Hair follicular keratinocyte (primary cell): ENCODE measurements at places on chromosomes 16 and 17. TPM values are rescaled to one million over a fixed set of nuclear protein-coding genes. Genes with fewer than 3 reads are reported as not detected.

SCN4A gene
- not detected in 2 replicates for total RNA-seq

SRL gene
- total RNA-seq: not detected in 2 replicates

TPSD1 gene
- total RNA-seq: not detected in 2 replicates

CDH13 gene
- total RNA-seq: 45.0 and 139 TPM in 2 replicates

KRT25 gene
- total RNA-seq: not detected in 2 replicates

ZSCAN10 gene
- not detected in 2 replicates for total RNA-seq

KRT9 gene
- total RNA-seq: 0.23 and 0.61 TPM in 2 replicates

TSNAXIP1 gene
- 0.30 TPM in 1 of 2 replicates, not detected in the other for total RNA-seq

MARVELD3 gene
- 9.2 and 9.6 TPM in 2 replicates for total RNA-seq

CXCL16 gene
- 1.9 and 14.8 TPM in 2 replicates for total RNA-seq

CDK3 gene
- 0.16 and 1.3 TPM in 2 replicates for total RNA-seq

HOXB8 gene
- not detected in 2 replicates for total RNA-seq

CD300C gene
- total RNA-seq: not detected in 2 replicates
